Fibroblast of skin of scalp (primary cell): ENCODE measurements at places on chromosomes 13 and 19.

DNA sequence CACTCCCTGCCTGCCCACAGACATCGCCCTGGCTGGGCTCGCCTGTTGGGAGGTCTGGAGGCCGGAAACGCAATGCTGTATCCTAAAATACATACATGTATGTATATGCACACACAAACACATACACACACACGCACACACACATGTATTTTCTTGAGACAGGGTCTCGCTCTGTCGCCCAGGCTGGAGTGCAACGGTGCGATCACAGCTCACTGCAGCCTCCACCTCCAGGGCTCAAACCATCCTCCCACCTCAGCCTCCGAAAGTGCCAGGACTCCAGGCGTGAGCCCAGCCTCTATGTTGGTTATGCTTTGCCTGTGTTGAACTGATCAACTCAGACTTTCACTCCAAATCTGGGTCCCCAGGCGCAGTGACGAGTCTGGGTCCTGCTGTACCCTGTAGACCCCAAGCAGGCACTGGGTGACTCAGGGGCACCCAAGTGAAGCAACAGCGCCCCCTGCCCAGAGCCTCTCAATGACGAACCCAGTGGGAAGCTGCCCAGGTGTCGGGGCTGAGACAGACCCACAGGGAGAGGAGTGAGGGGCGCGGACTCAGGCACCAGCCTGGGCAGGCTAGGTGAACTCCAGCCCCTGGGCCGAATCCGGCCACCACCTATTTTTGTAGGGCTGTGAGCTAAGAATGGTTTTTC is 27.4 kb upstream of the CACTIN start:
- DNase-seq, result no peak

DNA sequence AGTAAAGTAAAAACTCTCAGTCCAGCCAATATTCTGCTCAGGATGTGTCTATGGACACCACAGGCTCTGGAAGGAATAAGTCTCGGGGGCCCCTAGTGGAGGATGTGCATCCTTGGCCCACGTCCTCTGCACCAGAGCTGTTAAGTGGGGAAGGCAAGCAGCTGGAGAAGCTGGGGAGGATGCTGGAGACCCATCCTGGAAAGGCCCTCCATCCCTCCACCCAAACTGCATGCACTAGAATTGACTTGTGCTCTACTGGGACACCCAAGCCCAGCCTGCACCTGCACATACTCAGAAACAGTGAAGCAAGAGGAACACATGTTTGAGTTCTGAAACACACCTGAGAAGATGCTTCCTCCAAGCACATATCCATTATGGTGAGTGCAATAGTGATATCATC is 307.8 kb downstream of the TSHZ3 start:
- DNase-seq, result no peak

- DNase-seq, result peak; percentile 20
Measured at GRCh38 chr13:95714142-95714832, 37.3 kb downstream of the DNAJC3 start.

- no peak for DNase-seq
Measured at GRCh38 chr13:109867766-109868165, 81.4 kb upstream of the IRS2 start.

GRCh38 chr19:49911381-49912145 is 14.9 kb upstream of the IL4I1 start:
- DNase-seq, result no peak
